ENCODE measurements at places on chromosomes 6 and 20.

GRCh38 chr20:63782521-63782971 lies 43.0 kb downstream of the SLC2A4RG start:
- no peak for DNase-seq

- no peak for DNase-seq
These were observed 379.7 kb downstream of the CDH4 start for GRCh38 chr20:61631751-61632150.

GRCh38 chr6:169786349-169786748 lies 34.9 kb downstream of the ERMARD start:
- no peak for DNase-seq

GRCh38 chr20:46468508-46468907 lies 44.9 kb downstream of the ZNF334 start:
- no peak for DNase-seq

GRCh38 chr6:40390144-40390800 lies 196.9 kb downstream of the LRFN2 start:
- DNase-seq = no peak

GRCh38 chr6:139800837-139801236 lies 426.4 kb upstream of the CITED2 start:
- DNase-seq = no peak

DNA sequence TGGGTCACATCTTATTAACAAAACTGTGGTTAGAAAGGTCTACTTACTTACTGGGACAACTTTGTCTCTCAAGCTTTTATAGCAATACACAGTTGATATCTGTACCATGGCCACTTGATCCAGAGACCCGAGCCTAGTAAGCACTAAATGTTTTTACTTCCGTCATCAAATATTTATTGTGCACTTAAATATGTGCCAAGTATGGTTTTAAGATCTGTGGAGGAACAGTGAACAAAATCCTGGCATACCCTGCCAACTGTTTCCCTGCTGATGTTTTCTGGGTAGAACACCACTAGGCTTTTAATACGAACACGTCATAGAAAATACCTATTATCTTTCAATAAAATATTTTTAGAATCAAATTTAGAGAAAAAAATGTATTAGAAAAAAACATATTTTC lies 574.8 kb downstream of the HACE1 start:
- no peak for DNase-seq

GRCh38 chr6:7761051-7761450 lies 35.2 kb downstream of the BMP6 start:
- peak; percentile 12 for DNase-seq

GRCh38 chr20:278607-279571 lies 11.7 kb downstream of the C20orf96 start:
- no peak for DNase-seq
